ENCODE measurements at places on chromosomes 12 and 14.
A peak's percentile ranks its signal among the peaks of the same experiment; 100 is the strongest.

- no peak for DNase-seq
Measured at GRCh38 chr12:105860561-105861207, 278.1 kb downstream of the NUAK1 start.

GRCh38 chr14:96091941-96092411 lies 52.8 kb downstream of the C14orf132 start:
- DNase-seq = no peak

- DNase-seq = peak; percentile 67
Measured at GRCh38 chr14:95046711-95047681, 110.3 kb downstream of the DICER1 start.

- DNase-seq = no peak
Measured at GRCh38 chr12:106452309-106452708, 94.8 kb downstream of the POLR3B start.

DNA sequence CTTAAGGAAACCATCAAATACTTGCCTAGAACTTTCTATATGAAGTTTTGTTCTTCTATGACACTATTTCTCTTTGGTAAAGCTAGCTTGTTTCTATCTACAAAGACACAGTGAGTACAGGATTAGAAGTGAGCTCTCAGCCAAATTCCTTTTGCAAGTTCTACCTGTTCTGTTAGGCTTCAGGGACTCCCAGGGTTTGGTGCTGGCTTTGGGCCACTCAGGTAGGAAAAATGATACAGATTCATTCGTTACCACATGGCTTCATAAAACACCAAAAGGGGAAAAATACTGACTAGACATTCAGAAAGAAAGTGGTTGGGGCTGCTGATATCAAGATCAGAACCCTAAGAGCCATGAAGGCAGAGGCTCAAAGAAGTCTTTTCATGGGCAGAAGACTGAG lies 13.8 kb downstream of the ZC2HC1C start:
- no peak for DNase-seq

- no peak for DNase-seq
Measured at GRCh38 chr12:29739279-29739991, 44.3 kb downstream of the TMTC1 start.

GRCh38 chr12:40225984-40226602 lies 1.3 kb downstream of the LRRK2 start:
- no peak for DNase-seq

Measured in right kidney (tissue), 9 donors.